ENCODE measurements at places on chromosomes 12 and 14.

GRCh38 chr12:86091681-86092080 is 164.5 kb downstream of the MGAT4C start:
- DNase-seq: no peak

- DNase-seq: no peak
Observed at GRCh38 chr14:35341751-35342488, 49.7 kb downstream of the PSMA6 start.

DNA sequence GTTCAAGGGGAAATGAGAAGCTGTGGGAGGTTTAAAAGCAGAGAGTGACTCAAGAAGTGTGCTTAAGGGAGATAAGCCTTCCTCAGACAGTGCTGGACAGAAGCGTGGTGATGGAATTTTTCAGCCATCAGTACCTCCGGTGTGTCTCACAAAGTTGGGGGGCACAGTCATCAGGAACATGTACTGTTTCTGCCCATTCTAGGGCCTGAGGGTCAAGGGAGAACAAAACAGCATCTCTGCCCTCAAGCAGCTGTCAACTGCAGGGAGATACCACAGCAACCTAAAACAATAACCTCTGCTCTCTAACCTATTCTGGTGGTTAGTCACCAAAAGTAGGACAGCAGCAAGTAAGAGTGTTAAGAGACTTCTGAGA is 2.0 kb upstream of the STON2 start:
- no peak for DNase-seq

- no peak for DNase-seq
Observed at GRCh38 chr12:41344776-41345470, 156.8 kb downstream of the PDZRN4 start.

GRCh38 chr12:115758877-115759620 is 518.4 kb downstream of the MED13L start:
- DNase-seq: no peak

- no peak for DNase-seq
Observed at GRCh38 chr12:131390412-131391334, 320.2 kb upstream of the SFSWAP start.

DNA sequence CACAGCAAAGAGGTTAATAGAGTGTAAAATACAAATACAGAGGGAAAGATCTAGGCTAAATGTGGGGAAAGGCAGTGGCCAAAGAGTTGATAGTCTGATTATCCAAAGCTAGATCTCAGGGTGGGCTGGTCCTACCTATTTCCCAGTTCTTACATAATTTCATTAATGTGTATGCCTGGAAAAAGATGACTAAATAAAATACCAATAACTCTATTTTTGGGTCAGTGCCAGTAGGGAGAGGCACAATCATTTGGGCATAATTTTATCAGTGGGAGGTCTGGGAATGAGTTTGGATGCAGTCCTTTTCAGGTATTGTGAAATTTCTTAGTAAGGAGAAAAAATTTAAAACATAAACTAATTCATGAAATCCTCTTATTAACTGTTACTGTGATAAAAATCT is 30.6 kb upstream of the CLEC14A start:
- DNase-seq: no peak

GRCh38 chr14:92917956-92918355 is 5.0 kb upstream of the CHGA start:
- no peak for DNase-seq

GRCh38 chr14:54814076-54814475 is 88.5 kb downstream of the GCH1 start:
- no peak for DNase-seq

DNA sequence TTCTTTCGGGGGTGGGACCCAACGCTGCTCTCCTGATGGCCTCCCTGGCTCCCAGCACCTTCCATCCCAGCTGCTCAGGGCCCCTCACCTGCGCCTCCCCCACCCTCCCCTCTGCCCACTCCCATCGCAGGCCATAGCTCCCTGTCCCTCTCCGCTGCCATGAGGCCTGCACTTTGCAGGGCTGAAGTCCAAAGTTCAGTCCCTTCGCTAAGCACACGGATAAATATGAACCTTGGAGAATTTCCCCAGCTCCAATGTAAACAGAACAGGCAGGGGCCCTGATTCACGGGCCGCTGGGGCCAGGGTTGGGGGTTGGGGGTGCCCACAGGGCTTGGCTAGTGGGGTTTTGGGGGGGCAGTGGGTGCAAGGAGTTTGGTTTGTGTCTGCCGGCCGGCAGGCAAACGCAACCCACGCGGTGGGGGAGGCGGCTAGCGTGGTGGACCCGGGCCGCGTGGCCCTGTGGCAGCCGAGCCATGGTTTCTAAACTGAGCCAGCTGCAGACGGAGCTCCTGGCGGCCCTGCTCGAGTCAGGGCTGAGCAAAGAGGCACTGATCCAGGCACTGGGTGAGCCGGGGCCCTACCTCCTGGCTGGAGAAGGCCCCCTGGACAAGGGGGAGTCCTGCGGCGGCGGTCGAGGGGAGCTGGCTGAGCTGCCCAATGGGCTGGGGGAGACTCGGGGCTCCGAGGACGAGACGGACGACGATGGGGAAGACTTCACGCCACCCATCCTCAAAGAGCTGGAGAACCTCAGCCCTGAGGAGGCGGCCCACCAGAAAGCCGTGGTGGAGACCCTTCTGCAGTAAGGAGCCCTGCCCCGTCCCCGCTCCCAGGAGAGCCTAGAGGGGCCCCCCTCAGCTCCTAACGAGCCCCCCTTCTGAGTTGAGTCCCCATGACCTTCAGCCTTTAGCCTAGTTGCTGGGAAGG is at the start of gene HNF1A:
Gene HNF1A, plus strand, starts transcription at position 248 of the 924 bp plus-strand sequence. Its CDS starts 226 bp downstream, at position 474.
- DNase-seq: no peak

DNA sequence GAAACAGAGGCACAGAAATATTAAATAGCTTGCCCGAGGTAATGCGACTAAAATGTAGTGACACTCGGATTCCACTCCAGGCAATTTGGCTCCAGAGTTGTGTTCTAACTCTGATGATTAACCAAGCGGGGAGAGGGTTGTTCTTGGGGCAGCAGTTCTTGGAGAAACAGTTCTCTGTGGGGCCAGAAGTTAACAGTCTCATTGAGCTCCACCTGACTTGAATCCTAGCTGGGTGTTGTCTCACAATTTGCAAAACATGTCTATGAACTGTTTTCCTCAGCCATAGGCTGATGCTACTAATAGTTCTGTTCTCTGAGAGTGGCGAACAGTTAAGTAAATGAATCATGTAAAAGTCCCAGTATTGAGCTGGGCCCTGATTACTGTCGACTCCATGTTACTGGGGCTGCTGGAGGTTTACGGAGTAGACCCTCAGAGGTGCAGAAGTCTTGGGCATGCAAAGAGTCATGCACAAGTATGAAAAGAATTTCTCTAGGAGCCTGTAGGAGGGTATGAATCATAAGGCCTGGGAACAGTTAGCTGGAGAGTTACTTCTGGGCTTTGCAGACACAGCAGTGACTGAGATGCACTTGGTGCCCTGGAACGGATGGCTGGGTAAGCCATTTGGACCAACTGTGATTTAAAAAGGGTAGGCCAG is 15.4 kb upstream of the NIN start:
- no peak for DNase-seq

DNA sequence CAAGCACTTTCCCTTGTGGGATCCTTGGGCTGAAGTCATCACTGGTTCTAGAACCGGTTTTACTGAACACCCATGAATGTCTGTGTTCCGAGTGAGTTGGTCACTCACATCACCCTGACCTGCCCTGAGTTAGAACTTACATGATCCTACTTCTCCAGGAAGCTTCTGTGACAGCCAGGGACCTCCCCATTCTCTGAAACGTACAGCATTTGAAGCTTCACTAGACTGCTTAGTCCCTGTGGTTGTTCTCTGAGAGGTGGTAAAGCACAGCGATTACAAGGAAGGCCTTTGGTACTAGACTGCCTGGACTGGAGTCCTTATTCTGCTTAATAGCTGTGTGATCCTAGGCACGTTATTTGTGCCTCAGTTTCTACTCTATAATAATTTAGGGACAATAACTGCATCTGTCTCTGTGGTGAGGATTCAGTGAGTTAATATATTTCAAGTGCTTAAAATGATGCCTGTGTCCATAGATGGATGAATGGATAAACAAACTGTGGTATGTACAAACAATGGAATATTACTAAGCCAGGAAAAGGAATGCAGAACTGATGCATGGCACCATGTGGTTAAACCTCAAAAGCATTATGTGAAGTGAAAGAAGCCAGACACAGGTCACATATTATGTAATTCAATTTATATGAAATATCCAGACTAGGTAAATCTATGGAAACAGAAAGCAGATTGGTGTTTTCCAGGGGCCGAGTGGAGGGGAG is 54.7 kb upstream of the DDX11 start:
- DNase-seq: no peak

- no peak for DNase-seq
Observed at GRCh38 chr12:111408686-111409402, 3.1 kb downstream of the SH2B3 start.

GRCh38 chr14:101980700-101981099 is 16.3 kb downstream of the DYNC1H1 start:
- no peak for DNase-seq

DNA sequence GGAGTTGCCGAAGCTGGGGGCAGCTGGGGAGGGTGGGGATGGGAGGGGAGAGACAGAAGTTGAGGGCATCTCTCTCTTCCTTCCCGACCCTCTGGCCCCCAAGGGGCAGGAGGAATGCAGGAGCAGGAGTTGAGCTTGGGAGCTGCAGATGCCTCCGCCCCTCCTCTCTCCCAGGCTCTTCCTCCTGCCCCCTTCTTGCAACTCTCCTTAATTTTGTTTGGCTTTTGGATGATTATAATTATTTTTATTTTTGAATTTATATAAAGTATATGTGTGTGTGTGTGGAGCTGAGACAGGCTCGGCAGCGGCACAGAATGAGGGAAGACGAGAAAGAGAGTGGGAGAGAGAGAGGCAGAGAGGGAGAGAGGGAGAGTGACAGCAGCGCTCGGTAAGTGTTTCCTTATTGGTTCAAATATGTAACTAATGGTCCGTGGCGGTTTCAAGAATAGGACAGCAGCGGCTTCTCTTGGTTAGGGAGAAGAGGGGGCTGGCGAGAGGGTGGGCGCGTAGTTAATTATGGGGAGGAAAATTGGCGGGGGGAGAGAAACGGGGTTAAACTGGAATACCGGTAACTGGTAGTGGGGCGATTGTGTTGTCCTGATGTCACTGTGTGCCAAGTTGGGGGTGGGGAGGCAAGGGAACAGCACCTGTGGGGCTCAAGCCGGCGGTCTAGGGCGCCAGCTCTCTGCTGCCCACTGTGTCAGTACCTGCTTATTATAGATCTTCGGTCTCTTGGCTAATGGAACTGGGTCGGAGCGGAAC is 8.4 kb downstream of the HOXC8 start:
- DNase-seq: no peak

DNA sequence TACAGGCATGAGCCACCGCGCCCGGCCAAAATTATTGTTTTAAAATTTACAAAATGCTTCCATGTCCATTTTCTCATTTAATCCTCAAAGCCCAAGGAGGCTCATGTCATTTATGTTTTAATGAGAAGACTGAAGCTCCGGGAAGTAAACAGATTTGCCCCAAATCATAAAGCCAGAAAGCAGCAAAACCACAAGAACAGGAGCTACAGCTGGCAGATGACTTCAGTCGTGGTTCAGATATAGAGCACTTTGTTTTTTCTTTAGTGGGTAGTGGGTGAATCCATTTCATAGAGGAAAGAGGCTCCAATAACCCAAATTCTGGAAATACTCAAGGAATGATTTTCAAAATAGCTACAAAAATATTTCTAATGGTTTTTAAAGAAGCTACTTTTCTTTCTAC is 45.4 kb upstream of the VPS33A start:
- no peak for DNase-seq

GRCh38 chr14:54566410-54567223 is at the start of gene SAMD4A:
SAMD4A (plus strand) TSS chr14:54567128; CDS start chr14:54567917, 789 bp downstream.
- DNase-seq: peak; percentile 30

DNA sequence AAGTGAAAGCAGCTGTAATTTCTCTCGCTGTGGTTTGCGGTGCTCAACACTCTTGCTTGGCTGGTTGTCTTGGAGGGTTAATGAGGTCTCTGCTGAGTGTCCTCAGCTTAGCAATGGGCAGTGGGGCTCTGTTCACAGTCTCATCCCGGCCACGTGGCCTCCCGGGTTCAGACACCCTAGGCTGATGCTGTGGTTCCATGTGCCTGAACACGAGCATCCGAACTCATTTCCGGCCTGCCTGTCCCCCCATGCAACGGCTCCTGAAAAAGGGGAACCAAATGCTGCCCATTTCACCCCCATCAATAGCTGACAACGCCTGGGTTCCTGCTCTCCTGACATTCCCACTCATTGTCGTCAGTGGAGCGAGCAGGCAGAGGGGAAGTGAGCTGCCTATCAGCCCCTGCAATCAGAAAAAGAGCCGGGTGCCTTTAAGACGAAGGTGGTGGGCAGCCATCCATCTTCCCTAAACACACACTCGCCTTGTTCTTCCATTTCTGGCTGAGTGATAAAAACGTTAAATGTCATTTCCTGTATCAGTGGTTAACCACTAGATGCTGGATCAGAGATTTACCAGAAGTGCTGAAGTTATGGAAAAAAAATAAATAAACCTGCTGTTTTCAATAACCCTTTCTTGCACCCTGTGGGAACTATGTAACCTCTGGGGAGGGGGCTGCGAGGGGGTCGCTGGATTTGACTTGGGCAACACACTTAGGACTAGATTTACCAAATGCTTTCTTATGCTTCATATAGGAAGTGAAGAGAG is 60.3 kb upstream of the BCL2L14 start:
- peak; percentile 92 for DNase-seq

GRCh38 chr14:35669782-35670181 is 135.8 kb downstream of the INSM2 start:
- no peak for DNase-seq

DNA sequence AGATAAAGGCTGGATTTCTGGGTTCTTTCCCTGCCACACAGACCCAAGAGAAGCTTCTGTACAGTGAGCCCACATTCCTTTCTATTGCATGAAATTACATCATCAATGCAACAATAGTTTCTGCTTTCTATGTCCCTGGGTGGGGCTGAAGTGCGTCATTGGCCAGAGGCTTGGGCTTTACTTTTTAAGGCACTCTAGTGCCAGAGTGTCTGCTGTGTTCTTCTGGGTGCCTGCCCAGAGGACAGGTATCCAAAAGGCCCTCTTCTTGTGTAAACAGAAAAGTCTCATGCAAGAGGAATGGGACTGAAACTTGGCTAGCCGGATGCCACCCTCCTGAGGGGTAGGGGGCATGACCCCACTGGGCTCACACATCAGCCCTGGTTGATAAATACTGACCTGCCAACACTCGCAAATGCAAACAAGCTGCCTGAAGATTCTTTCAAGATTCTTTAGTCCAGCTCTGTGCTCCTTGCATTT is 5.9 kb downstream of the KRT86 start:
- no peak for DNase-seq

All from T-helper 2 cell (primary cell).